Colonic mucosa (tissue), 4 donors: ENCODE measurements at places on chromosomes 12 and 14. TPM values are rescaled to one million over a fixed set of nuclear protein-coding genes. Genes with fewer than 3 reads are reported as not detected.

Gene TSPAN11
- 8.2 TPM for total RNA-seq

Gene TPPP2
- not detected for total RNA-seq

Gene CCDC175
- total RNA-seq, result 0.32 TPM

Gene IQSEC3
- not detected for total RNA-seq

Gene RDH5
- total RNA-seq, result 22.6 TPM

Gene MANSC4
- total RNA-seq, result not detected

Gene NANOG
- 0.40 TPM for total RNA-seq

DNA sequence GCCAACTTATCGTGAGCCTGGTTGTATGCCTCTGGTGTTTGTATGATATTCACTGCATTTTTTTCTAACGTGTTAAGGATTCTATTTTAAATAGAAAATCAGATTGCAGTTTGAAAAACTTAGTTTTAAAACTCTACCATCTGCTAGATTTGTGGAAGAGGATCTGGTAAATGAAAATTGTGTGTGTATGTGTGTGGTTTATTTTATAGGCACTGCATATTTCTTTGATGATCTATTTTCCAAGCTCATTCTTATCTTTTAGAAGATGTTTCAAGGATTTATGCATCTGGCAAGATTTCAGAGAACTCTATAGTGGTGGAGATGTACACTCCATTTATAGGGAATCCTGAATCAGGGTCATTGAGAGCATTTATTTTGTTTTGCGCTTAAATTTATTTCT, 69.8 kb downstream of the HMGA2 start:
- no peaks in the 10 kb centered on the region for H3K27me3 ChIP-seq
- DNase-seq, result no peak
- no peak overlapping the region for H3K4me3 ChIP-seq
- peaks cover 12% of the 10 kb centered on the region for H3K4me1 ChIP-seq

- no peak overlapping the region for H3K4me3 ChIP-seq
- no peak overlapping the region for H3K27ac ChIP-seq
- H3K36me3 ChIP-seq, result no peaks in the 10 kb centered on the region
These were observed 31.4 kb downstream of the TMEM233 start for GRCh38 chr12:119624966-119625365.

GRCh38 chr12:56385873-56386272, 23.2 kb upstream of the APOF start:
- DNase-seq, result no peak
- no peak overlapping the region for H3K27ac ChIP-seq
- no peaks in the 10 kb centered on the region for H3K27me3 ChIP-seq
- no peaks in the 10 kb centered on the region for H3K36me3 ChIP-seq

- no peaks in the 10 kb centered on the region for H3K36me3 ChIP-seq
- no peak overlapping the region for H3K27ac ChIP-seq
- DNase-seq, result no peak
- H3K4me1 ChIP-seq, result no peaks in the 10 kb centered on the region
These were observed 450.9 kb upstream of the TMPO start for GRCh38 chr12:98064501-98064900.

DNA sequence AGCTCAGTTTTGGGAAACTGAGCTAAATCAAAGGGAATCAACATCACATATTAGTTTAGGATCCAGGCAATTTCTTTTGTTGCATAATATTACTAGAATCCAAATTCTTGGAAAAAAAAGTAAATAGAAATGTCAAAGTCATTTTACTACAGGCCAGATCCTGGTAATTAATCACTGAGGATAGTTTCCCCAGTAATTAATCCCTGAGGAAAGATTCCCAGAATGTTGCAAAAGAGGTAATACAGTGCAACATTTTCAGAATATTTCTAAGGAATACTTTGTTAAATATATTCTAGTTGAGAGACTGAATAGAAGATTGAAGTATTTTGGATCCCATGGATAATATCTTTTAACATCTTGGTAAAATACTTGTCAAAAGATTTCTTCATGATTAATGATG, 207.0 kb upstream of the GARIN2 start:
- DNase-seq, result no peak
- no peaks in the 10 kb centered on the region for H3K4me1 ChIP-seq
- no peaks in the 10 kb centered on the region for H3K27me3 ChIP-seq
- H3K27ac ChIP-seq, result no peak overlapping the region
- H3K4me3 ChIP-seq, result no peak overlapping the region
- H3K36me3 ChIP-seq, result no peaks in the 10 kb centered on the region

DNA sequence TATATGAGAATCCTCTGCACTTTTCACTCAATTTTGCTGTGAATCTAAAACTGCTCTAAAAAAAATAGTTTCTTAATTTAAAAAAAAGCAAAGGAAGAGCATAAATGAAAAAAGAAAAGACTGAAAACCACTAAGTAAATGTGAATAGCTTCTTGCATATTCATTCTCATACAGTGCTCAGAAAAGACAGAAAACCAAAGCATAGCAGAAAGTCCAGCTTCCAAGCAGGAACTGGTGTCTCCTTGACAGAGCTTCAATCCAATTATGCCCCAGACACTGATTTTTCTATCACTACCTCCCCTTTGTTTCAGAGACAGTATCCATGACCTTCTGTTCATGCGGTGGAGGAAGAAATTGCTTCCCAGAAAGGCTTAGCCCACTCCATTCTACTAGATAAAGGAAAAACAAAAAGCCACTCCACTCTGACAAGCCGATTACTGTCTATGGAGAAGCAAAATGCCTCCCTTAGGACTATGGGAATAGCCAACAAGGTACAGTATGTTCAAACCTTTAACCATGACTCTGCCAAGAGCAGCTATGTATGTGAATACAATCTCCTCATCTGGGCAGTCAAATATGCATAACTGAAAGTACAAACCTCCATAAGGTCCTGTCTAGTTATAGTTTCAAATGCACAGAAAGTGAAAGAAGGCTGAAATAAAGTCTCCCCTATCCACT, 40.6 kb downstream of the ATF7 start:
- no peaks in the 10 kb centered on the region for H3K36me3 ChIP-seq
- H3K4me1 ChIP-seq, result no peaks in the 10 kb centered on the region
- DNase-seq, result no peak
- H3K4me3 ChIP-seq, result no peak overlapping the region

DNA sequence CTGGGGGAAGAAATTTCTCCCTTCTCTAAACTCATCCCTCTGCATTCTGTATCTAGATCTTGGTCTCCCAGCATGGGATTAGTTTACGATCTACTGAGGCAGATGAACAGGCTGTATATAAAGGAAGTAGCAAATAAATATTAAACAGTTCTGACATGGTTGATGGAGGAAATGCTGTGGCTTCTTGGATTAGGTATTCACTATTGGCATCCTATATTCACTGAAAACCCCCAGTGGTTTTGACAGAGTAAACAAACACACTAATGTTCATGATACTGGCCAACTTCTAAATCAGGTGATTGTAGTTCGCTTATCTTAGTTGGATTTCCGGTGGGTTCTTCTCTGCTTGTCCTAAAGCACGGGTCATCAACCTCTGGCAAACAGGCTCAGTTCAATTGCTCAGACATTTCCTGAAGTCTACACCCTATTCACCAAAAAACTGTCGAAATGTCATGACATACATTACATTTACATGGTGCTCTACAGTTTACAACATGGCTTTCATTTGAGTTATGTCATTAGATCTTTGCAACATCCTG, 433.9 kb downstream of the EGLN3 start:
- H3K4me1 ChIP-seq, result no peaks in the 10 kb centered on the region
- H3K36me3 ChIP-seq, result no peaks in the 10 kb centered on the region
- DNase-seq, result no peak
- H3K27me3 ChIP-seq, result no peaks in the 10 kb centered on the region
- H3K27ac ChIP-seq, result no peak overlapping the region
- H3K4me3 ChIP-seq, result no peak overlapping the region

DNA sequence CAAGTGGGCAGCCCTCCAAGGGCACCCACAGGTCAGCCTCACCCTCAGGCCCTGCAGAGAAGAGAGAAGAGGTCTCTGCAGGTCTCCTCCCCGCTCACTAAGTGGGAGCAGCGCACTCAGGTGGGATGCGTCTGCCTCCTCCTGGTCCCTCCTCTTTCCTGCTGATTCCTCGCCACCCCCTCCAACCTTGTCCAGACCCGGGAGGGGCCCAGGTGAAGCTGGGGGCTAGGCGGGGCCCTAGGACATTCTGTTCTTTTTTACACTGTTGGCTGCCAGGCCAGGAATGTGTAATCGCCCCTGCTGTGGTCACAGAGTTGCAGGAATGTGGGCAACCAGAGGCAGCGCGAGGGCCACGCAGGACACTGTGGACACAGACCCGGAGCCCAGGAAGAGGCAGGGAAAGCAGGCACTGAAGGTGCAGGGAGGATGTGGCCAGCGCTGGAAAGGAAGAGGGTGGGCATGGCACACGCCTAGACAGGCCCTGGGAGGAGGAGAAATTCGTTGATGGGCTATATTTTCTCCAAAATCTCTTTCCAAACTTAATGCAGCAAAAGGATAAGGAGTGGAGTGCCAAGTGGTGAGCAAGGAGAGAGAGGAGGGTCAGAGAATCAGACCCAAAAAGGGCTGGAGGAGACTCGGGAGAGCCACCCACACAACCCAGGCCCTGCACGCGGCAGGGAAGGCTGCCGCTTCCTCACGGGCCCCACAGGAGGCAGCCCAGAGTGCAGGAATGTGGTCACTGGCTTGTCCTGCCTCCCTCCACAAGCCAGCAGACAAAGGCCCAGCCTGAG, 911 bp upstream of the SCNN1A start:
- H3K4me3 ChIP-seq, result peak overlapping the region; percentile 0
- no peaks in the 10 kb centered on the region for H3K27me3 ChIP-seq
- H3K4me1 ChIP-seq, result peaks cover 11% of the 10 kb centered on the region
- no peaks in the 10 kb centered on the region for H3K36me3 ChIP-seq
- H3K27ac ChIP-seq, result peak overlapping the region; percentile 91
- peak; percentile 65 for DNase-seq
